ENCODE measurements at places on chromosomes 16 and 17.

GRCh38 chr17:75457047-75457654 lies 716 bp downstream of the TMEM94 start:
- no peak for DNase-seq

- DNase-seq = no peak
Observed at GRCh38 chr16:10571354-10571753, 9.0 kb downstream of the EMP2 start.

- no peak for DNase-seq
Observed at GRCh38 chr16:79012671-79013434, 587.7 kb downstream of the MAF start.

- DNase-seq = no peak
Observed at GRCh38 chr17:65593092-65593854, 31.8 kb upstream of the AXIN2 start.

DNA sequence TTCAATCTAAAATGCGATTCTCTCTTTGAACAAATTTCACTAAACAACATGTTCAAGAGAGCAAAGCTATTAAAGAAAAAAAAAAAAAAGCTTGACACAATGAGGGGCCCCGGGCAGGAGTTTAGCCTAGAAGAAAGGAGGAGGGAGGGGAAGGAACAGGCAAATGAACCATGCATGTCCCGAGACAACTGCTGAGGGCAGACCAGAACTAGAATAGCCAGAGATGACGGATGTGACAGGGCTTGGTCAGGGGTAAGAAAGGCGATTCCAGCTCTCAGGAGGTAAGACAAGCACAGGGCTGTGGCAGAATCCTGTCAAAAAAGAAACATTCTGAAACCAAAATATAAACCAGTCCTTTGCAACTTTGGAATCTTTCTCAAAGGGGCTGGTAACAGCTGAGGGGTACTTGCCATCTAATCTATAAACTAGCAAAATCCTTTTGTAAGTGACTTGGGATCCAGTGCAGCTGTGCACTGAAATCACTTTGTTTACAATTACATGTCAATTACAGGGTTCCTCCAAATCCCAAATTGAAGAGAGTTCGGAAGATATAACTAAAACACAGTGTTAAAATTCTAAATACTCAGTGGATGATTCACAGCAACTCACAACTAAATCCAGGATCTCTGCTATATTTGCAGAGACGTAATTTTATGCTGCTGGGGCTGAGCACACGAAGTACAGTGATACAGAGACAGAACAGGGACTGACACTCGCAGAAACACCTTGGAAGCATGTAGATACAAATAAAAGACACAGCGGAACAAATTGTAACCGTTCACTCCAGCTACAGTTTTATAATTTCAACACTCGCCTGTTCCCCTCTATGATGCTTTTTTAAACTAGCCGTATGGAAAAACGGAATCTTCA lies 567.4 kb upstream of the ZFHX3 start:
- no peak for DNase-seq

- DNase-seq = no peak
Observed at GRCh38 chr16:56277075-56277474, 85.8 kb downstream of the GNAO1 start.

GRCh38 chr16:71796501-71797097 lies 12.0 kb downstream of the AP1G1 start:
- DNase-seq = no peak

GRCh38 chr17:53655591-53655990 lies 167.1 kb upstream of the KIF2B start:
- no peak for DNase-seq

- DNase-seq = no peak
Observed at GRCh38 chr16:10205688-10206087, 23.5 kb upstream of the GRIN2A start.

DNA sequence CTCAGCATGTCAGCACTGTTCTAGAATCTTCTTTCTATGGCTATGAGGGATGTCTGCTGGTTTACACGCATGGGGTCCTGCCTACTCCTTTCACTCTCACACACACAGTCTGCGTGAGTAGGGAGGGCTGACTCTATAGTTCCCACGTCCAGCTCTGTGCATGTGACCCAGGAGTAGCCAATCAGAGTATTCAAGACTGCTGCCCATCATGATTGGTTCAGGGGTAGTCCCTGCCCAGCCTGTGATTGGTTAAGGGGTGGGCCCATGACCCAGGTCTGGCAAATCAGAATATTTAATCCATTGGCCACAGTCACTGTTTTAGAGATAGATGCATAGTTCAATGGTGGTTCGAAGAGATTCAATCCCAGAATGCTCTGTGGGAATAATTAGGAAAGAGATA lies 151.3 kb upstream of the IRX3 start:
- DNase-seq = no peak

DNA sequence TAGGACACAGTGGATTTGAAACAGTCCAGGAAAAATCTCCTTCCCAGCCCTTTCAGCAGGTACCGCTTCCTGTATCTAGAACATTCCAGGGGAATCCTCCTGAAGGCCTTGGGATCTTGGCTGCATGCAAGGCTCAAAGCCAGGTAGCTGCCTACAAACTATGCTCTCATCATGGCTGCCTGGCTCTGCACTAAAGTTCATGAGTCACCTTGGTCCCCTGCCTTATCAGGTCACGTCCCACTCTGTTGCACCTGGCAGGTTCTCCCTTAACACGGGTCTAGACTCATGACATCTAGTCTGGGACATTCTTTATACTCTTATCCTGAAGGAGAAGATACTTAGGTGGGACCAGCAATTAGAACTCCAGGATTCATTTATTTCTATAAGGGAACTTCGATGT lies 15.8 kb downstream of the FA2H start:
- no peak for DNase-seq

DNA sequence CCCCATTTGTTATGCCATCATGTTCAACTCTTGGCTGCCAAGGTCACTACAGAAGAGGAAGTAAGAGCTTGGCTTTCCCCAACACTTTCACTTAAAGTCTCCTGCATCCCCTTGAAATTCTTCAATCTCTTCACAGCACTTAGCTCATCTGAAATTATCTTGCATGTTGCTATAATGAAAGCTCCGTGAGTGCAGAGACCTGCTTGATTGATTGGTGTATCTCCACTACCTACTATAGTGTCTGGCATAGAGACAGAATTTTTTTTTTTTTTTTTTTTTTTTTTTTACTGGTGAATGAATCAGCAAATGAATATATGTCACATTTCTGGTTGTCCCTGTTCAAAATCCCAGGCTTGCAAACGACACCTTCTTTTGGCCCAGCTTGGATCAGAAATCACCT lies 1.9 kb upstream of the SDR42E1 start:
- no peak for DNase-seq

- DNase-seq = no peak
Observed at GRCh38 chr16:81554979-81555378, 110.4 kb downstream of the CMIP start.

- no peak for DNase-seq
Observed at GRCh38 chr17:40315678-40316570, 6.9 kb downstream of the RARA start.

GRCh38 chr16:62665269-62665668 lies 629.0 kb upstream of the CDH8 start:
- no peak for DNase-seq

DNA sequence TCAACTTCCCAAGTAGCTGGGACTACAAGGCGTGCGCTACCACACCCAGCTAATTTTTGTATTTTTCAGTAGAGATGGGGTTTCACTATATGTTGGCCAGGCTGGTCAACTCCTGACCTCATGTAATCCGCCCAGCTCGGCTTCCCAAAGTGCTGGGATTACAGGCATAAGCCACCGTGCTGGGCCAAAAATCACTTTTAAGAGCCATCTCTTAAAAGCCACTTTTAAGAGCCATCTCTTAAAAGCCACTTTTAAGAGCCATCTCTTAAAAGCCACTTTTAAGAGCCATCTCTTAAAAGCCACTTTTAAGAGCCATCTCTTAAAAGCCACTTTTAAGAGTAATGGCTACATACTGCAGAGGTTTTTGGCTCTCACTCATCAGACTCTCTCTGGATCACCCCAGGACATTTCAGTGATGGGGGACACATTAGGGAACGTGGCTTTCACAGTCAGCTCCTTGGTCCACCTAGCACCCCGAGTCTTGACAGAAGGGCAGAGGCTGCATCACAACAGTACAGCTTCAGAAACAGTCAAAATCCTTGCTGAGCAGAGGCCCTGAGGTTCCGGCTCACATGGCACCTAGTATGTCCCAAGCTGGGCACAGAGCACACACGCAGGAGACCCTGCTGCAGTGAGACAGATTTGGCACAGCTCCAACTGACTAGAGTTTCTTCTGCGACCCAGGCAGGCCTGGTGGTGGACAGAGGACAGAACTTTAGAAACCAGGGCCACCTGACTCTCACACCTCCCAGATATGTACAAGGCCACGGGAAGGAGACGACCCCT lies 23.6 kb downstream of the RANBP10 start:
- DNase-seq = no peak

GRCh38 chr16:24511174-24511573 lies 28.2 kb upstream of the RBBP6 start:
- DNase-seq = no peak

Measured in HuH-7.5 (cell line).